ENCODE measurements at places on chromosomes 11 and 22.

DNA sequence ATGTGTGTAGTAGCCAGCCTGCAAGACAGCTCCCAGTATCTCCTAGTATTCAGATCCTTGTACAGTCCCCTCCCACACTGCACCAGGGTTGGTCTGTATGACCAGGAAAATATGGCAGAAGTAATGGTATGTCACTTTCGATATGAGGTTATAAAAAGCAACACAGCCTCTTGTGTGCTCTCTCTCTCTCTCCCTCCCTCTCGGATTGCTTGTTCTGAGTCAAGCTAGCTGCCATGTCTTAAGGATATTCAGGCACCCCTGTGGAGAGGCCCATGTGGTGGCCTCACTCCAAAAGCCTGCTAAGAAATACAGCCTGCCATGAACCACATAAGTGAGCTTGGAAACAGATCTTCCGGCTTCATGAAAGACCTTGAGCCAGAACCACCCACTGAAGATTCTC, 25.4 kb downstream of the FXYD6 start:
- no peak for DNase-seq

DNA sequence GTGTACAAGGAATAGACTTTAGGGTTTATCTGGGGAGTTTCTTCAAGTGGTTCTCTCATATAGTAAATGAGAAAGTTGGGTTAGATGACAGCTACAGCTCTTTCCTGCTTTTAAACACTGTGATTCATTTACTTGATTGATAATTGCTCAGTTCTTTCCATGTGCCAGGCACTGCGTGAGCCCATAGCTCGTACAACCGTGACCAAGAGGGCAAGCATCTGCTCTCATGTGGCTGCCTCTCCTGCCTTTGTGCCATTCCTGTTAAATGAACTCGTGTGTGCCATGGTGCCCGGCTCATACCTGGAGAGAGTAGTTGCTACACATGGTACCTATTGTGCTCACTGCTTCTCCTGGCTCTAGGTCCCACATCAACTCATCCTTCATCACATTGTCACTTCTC, 206.3 kb downstream of the SNX19 start:
- DNase-seq = no peak

GRCh38 chr11:76288166-76288980, 82.1 kb upstream of the WNT11 start:
- DNase-seq = no peak

GRCh38 chr22:40922484-40923303, 28.5 kb upstream of the RBX1 start:
- peak; percentile 36 for DNase-seq

DNA sequence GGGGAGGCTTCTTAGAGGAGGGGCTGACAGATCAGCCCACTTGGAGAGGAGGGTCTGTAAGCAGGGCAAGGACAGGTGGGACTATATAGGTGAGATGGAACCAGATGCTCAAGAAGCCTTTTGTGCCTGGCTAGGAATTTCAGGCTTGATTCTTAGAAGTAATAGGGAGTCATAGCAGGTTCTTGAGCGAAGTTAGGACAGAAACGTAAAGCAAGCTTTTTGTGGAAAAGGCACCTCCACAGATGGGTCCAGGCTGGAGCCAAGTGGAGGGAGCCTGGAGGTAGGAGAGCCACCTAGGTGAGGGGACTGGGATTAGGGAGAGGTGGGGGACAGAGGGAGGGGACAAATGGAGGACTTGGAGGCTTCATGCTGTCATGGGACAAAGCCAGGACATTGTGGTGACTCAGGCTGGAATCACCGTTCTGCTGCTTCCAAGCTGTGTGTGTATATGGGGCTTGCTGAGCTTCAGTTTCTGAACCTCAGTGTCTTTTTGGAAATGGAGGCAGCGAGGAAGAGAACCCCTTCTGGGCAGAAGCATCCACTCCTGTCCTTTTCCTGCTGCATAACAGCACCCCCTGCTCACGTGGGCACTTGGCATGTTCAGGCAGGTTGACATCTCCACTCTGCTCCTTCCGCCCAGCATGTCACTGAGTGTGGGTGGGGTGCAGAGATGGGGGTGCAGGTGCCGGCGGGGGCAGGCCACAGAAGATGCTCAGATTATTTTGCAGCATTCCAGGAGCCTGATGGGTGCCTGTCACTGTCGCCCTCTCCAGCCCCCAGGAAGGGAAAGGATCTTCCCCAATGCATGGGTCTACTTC, 58.0 kb downstream of the MCM5 start:
- no peak for DNase-seq

GRCh38 chr11:31437742-31438435, 68.2 kb downstream of the DNAJC24 start:
- DNase-seq = no peak

- no peak for DNase-seq
These were observed 26.1 kb upstream of the BAIAP2L2 start for GRCh38 chr22:38136607-38137006.

GRCh38 chr22:30444632-30445437, 19.3 kb downstream of the MTFP1 start:
- DNase-seq = peak; percentile 52
